ENCODE measurements at places on chromosomes 4 and X. TPM values are rescaled to one million over a fixed set of nuclear protein-coding genes. Genes with fewer than 3 reads are reported as not detected.

DNA sequence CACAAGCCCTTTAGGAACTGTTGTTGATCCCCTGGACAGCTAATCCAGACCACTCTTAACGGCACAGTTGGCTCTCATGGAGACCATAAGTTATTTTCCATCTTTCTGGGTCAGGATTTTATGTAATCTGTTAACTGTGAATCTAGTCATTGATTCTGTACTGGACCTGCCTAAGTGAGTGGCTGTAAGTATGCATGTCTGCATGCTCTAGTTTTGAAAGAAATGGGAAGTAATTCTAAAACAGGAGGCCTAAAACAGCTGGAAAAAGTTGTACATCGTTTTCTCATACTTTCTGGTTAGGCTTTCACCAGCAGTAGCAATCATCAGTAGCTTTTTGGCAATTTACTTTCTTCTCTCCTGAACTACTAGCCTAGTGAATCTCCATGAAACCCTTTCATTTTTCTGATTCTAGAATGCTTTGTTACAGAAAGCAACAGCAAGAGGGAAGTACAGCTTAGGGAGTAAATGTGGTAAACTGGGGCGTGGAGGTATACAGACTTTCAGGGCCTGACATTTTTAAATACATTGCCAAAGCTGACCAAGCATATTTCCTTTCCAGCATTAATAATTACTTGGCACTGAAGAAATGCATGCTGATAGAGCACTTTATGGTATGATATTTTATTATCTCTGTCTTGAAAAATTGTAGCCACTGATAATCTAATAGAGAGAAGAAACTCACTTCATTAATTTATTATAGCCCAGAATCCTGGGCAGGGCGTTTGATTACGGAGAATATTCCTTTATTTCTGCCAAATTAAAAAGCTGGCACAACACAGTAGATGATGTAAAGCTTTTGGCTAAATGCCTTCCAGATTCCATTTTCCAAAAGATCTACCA lies 202.7 kb downstream of the BANK1 start:
- DNase-seq: no peak

- DNase-seq: no peak
Observed at GRCh38 chr4:171846232-171846631, 33.0 kb downstream of the GALNTL6 start.

GRCh38 chr4:90126805-90127204 lies 389 bp upstream of the CCSER1 start:
- no peak for DNase-seq

The MAOA gene
- total RNA-seq: 57.3 TPM

The PPEF1 gene
- total RNA-seq: not detected

All from posterior vena cava (tissue), 2 donors.